Activated CD4-positive, alpha-beta T cell treated with anti-CD3 and anti-CD28 coated beads, Interleukin-2, amount 50 U/mL, for 48 hours (primary cell): ENCODE measurements at places on chromosomes 2 and 18.

GRCh38 chr18:63844254-63844653 is 43.3 kb upstream of the SERPINB2 start:
- DNase-seq = no peak

GRCh38 chr2:100793220-100793619 is 26.7 kb upstream of the NPAS2 start:
- no peak for DNase-seq

GRCh38 chr2:18425210-18425703 is 135.2 kb downstream of the RDH14 start:
- DNase-seq = no peak

DNA sequence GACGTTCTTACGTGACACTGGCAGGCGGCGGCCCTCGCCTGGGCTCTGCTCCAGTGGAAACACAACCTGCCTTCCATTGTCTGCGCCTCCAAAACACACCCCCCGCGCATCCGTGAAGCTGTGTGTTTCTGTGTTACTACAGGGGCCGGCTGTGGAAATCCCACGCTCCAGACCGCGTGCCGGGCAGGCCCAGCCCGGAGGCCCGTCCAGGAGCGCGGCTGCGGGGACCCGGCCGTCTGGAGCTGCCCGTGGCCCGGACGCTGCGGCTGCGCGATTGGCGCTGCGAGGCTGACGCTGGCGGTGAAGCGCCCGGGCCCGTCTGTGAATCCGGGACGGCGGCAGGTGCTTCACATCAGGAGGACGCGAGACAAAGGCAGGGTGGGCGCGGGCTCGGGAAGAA is 670.3 kb upstream of the SALL3 start:
- no peak for DNase-seq

- DNase-seq = no peak
Measured at GRCh38 chr2:63118821-63119220, 68.2 kb downstream of the OTX1 start.

DNA sequence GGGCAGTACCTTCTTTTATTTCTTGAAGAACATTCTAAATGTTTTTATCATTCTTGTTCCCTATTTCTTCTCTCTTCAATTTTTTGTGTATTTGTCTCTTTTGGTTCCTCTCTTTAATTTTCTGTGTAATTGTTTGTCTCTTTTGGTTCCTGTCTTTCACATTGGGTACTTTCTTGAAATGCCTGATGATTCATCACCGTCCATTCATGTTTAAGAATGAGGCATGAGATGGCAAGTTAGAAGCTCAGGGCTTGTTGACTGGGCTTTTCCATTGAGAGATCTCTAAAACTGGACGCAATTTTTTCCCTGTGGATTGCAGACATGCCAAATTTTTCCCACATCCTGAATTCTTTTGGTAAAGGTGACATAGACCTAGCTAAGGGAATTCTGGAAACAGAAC is 33.7 kb upstream of the IL1R2 start:
- DNase-seq = no peak

- no peak for DNase-seq
Measured at GRCh38 chr2:123051136-123051535, 974.0 kb upstream of the CNTNAP5 start.

GRCh38 chr2:27988718-27989117 is 98.2 kb downstream of the BABAM2 start:
- DNase-seq = no peak

GRCh38 chr2:143802871-143803650 is 673.8 kb downstream of the ARHGAP15 start:
- no peak for DNase-seq

DNA sequence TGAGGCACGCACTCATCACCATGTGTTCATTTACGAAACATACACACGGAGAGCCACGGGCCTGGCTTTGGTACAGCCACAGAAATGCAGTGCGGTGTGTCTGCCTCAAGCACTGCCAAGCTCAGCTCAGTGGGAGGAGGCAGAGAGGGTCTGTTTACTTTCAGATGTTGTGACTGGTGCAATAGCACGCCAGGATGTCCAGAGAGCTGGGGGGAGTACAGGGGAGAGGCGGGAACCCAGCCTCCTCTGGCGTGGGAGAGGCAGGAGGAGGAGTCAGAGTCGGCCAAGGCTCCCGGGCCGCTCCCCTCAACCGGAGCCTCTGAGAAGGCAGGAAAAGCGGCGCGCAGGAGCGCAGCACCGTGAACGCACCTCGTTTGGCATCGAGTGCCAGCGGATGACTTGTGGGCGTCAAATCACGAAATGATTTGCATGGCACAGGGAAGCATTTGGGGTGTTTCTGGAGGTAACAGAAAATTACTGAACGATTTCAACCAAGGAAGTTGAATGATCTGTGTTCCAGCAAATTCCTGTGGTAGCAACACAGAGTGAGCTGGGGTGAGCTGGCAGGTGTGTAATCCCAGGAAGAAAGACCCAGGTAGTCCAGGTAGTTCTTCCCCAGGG is 143.0 kb downstream of the ZNF516 start:
- DNase-seq = no peak

GRCh38 chr2:227846831-227847230 is 24.6 kb upstream of the DAW1 start:
- no peak for DNase-seq

DNA sequence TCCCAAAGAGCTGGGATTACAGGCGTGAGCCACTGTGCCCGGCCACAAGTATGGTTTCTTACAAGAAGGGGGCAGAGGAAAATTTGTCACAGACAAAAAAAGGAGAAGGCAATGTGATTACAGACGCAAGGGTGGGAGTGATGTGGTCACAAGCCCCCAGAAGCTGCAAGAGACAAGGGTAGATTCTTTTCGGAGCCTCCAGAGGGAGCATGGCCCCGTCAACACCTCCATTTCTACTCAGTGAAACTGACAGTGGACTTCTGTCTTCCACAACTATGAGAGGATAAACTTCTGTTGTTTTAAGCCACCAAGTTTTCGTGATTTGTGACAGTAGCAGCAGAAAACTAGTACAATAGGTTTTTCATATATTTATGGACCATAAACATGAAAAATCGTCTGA is 2.1 kb upstream of the TCF7L1 start:
- no peak for DNase-seq

DNA sequence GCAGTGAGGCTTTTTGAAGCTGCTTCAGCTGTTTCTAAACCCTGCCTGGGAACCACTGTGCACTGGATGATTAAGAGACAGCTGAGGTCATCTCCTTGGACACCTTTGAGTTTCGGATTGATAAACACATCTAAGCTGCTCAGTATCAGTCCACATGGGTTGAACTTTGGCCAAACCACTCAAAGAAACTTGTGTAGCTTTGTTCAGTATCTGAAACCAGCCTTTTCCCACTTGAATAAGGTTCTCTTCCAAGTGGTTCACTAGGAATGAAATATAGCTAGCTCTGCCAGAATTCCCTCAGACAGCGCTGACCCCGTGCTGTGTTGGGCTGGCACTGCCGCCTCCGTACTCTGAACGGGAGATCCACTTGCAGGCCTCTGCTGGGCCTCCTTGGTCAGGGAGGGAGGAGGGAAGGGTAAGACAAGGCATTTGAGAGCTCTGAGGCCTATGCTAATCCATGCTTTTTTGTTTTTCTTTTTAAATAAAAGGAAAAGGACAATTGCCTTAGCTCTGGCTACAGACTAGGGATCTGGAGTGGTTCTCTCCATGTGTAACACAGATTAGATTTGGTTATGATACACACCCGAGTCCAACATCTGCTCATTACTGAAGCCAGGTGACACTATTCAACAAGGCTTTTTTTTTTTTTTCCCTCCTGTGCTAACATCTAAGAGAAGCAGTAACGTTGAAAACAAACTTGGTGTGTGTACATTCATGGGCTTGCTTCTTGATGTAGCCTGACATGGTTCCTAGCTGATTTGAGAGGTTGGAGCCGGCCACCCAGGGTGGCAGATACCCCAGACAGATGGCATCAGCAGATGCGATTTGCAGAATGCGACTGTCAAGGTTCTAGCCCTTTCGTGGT is 67.7 kb downstream of the NCK2 start:
- no peak for DNase-seq

- no peak for DNase-seq
Measured at GRCh38 chr2:145743011-145743410, 1223.1 kb upstream of the ZEB2 start.

- peak; percentile 13 for DNase-seq
Measured at GRCh38 chr2:26462511-26463243, 15.2 kb downstream of the OTOF start.
